ENCODE measurements at places on chromosomes 11 and 22.

DNA sequence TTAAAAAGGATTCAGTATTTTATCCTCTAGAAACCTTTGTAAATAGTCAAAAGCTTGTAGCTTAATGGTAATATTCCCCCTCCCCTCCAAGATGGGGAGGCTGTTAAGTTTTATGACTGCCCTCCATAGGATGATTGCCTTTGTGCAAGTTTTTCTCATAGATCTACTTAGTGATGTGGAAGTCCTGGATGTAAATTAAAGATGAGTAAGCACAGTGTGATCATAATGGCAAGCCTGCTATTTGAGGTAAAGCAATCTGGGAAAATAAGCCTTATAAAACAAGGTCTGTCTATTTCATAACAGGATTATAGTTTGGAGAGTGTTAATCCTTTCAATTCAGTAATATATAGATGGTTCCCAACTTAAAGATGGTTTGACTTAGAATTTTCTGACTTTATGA lies 216.3 kb downstream of the DDX10 start:
- DNase-seq, result no peak

DNA sequence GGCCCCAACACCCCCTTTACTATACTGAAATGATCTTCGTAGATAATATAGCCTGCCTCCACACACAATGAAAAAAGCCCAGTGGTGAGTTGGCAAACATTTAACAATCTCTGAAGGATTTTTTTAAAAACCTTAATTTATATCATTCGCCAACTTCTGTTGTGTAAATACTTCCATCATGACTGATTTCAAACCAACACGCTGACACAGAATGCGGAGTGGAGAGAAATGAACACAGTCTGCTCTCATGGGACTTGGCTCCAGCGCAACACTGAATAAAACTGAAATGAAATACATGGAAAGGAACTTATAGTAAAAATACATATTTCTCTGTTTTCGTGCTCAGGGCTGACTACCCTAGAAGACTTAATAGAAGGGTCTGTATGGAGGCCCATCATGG lies 61.3 kb upstream of the WNT11 start:
- no peak for DNase-seq

DNA sequence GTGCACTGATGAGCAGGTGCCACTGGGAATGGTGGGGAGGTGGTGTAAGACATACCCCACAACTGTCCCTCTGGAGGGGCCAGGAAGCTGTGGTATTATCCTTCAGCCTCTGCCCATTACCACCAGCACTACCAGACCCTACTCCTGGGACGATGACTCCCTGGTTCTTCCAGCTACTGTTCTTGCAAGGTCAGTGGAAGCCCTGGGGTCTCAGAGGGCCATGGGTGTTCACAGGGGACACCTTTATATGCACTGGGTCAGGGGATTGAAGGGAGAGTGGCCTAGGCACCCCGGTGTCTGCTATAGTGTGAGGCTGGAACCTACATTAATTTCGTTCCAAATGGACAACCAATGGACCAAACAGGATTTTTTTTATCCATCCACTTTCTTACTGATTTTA lies 102.1 kb downstream of the RPS6KA4 start:
- no peak for DNase-seq

- no peak for DNase-seq
These were observed 2.2 kb downstream of the CRACR2B start for GRCh38 chr11:829847-830294.

GRCh38 chr22:50730013-50730891 lies 7.8 kb upstream of the ACR start:
- no peak for DNase-seq

- no peak for DNase-seq
These were observed 124.7 kb upstream of the CCDC90B start for GRCh38 chr11:83410605-83411565.

DNA sequence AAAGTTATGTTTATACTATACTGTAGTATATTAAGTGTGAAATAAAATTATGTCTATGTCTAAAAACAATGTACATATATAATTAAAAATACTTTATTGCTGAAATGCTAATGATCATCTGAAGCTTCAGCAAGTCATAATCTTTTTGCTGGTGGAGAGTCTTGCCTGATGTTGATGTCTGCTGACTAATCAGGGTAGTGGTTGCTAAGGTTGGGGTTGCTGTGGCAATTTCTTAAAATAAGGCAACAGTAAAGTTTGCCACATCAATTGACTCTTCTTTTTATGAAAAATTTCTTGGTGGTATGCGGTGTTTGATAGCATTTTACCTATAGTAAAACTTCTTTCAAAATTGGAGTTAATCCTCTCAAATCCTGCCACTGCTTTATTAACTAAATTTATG lies 21.4 kb downstream of the INSC start:
- DNase-seq, result no peak

DNA sequence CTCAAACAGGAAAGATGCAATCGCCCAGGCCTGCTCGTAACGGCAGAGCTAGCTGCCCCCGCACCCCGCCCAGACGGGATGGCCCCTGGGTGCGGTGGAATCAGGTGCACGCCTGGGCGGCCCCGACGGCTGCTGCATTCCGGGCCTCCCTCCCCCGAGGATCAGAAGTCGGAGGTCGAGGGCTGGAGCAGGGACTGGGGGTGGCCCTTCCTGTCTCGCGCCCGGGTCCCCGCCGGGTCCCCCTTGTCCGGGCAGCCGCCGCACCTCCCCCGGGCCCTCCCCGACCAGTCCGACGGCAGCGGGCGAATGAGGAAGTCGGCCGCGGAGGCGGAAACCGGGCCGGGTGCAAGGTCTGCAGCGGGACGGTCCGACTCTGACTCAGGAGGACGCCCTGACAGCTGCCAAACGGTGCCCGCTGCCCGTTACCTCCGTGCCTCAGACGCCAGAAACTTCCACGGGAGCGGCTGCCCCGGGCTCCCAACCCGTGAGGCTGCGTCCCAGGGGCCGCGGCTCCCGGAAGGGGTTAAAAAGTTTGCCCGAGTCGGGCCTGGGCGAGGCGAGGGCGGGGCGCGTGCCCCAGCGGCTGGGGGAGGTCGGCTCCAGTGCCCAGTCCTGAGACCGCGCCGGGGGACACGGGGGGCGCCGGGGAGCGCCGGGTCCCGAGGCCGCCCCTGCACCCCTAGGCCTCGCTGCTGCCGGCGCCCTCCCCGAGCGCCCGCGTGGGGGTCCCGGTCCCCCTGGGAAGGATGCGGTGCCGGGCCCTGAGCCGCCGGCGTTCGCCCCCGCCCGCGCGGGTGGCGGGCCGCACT lies 663 bp downstream of the MYH9 start:
- no peak for DNase-seq

GRCh38 chr11:37999171-37999570 lies 1401.1 kb upstream of the RAG2 start:
- no peak for DNase-seq

DNA sequence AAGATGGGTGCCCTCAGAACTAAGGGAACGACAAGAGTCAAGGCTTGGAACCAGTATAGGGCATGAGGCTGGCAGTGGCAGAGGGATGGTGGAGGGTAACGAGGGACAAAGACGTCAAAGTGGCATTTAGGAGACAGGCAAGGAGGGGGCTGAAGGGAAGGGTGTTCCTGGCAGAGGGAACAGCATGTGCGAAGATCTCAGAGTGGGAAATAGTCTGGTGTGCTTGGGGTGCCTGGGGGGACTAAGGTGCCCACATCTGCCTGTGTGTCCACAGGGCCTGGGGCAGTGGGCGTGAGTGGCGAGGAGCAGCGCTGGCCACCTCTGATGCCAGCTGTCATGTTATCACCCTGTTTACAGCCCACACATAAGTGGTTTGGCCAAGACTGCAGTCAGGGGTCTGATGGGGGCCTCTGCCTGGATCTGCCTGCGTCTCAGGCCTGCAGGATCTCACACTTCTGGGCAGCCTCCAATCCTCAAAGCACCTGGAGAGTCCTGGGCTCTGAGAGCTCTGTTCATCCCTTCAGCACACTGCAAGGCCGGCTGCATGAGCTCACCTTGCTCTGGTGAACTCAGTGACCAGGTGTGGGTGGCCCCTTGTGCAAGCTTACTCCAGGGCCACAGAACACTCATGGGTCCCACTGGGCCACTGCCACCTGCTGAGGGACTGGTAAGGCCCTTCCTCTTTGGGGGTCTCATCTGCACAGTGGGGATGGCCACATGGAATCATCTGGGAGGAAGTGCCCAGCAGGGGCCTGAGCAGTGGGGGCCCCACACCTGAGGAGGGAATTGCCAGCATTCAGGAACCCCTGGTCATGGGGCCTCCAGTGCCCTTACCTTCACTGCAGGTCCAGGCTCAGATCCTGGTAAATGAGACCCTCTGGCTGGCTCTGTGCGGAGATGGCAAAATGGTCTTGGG lies 89.7 kb upstream of the SHISAL1 start:
- DNase-seq, result no peak

- DNase-seq, result no peak
These were observed 20.1 kb upstream of the CUL5 start for GRCh38 chr11:107988397-107989158.
